Neural crest cell (in vitro differentiated cells): ENCODE measurements at places on chromosomes 13 and 19.

- no peak for DNase-seq
Measured at GRCh38 chr13:58855283-58855682, 1223.7 kb downstream of the PCDH17 start.

- peak; percentile 34 for DNase-seq
Measured at GRCh38 chr13:50127726-50128291, 112.6 kb downstream of the KCNRG start.

GRCh38 chr13:45242070-45242469, 41.2 kb upstream of the KCTD4 start:
- no peak for DNase-seq

DNA sequence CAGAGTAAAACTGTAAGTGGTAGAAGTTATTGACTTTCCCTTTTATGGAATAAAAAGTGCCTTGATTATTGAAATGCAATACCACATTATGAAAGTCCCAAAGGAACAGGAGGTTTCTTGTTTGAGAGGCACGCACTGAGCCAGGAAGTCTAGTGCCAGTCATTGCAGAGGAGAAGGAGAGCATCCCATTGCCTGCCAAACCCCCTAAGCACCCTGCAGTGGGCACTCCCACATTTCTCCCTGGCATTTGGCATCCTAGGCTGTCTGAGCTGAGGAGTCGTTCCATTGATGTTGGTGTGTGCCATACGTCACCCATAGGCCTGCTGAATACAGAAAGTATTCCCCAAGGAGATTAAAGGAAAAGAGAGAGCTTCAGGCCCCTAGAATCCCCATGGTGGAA, 85.7 kb upstream of the MBNL2 start:
- no peak for DNase-seq

- peak; percentile 35 for DNase-seq
Measured at GRCh38 chr19:4229179-4229931, at the start of gene EBI3. Gene EBI3, plus strand, starts transcription at chr19:4229523. Its CDS starts 28 bp downstream, at chr19:4229551.
